Activated naive CD8-positive, alpha-beta T cell treated with anti-CD3 and anti-CD28 coated beads, Interleukin-2, amount 50 U/mL, for 24 hours (primary cell): ENCODE measurements at places on chromosomes 2 and 18.

DNA sequence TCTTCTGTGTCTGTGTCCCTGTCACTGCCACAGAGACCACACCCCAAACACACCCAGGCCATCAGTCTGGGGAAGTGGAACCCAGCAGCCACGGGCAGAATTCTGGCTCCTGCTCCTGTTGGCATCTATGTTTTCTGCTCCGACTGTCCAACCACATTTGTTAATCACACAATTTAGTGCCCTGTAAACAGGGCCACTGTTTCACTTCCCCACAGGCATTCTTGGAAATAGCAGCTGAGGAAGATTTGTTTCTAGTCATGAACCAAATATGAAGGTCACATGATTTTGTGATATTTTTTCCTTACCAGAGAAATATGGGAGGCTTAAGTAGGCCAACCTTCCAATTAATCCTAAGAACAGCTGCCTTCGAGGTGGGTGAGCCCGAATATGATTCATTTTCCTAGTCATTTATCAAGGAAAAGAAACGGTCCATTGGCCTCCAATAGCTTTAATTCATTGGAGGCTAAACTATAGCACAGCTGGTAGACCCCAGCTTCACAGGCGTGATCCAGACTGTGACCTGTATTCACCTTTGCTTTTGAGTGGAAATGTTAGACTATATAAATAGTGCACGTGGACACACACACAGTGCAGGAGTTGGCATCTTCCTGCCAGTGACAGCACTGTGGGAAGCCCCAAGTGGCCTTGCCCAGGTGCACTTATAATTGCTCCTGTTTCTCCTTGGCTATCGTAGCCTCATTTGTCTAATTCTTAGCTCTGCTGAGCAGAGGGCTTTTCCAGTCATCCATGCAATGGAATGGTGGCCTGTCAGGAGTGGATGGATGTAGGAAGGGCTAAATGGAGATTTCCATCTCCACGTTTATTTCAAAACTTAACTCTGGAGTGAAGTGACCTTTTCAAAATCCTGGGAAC is 267.9 kb downstream of the LPIN1 start:
- H3K27ac ChIP-seq, result no peak overlapping the region
- H3K27me3 ChIP-seq, result peaks cover 53% of the 10 kb centered on the region
- H3K4me1 ChIP-seq, result peaks cover 8% of the 10 kb centered on the region
- H3K4me3 ChIP-seq, result no peak overlapping the region
- no peak for DNase-seq

GRCh38 chr2:133286326-133286922 is 281.8 kb downstream of the NCKAP5 start:
- DNase-seq, result no peak
- H3K36me3 ChIP-seq, result no peaks in the 10 kb centered on the region
- H3K4me1 ChIP-seq, result no peaks in the 10 kb centered on the region
- H3K4me3 ChIP-seq, result no peak overlapping the region
- no peak overlapping the region for H3K27ac ChIP-seq

DNA sequence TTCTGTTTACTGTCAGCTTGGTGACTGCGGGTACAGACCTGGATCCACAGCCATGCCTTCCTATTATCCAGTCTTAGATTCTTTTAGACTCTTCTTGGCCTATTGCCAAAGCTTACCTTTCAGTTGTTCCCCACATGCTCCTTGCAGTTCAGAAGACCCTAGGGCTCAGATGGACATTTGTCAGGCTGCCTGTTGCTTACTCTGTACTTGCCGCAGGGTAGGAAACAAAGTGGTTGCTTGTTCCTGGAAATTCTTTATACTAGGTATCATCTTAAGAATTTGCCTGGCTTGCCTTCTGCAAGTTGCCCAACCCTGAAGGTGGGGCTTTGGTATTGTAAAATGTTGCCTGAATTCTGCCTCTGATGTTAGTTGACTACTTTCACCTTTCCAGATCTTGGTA is 24.4 kb downstream of the CD28 start:
- peak overlapping the region; percentile 99 for H3K27ac ChIP-seq
- peaks cover 89% of the 10 kb centered on the region for H3K4me1 ChIP-seq
- H3K36me3 ChIP-seq, result peaks cover 79% of the 10 kb centered on the region
- no peaks in the 10 kb centered on the region for H3K27me3 ChIP-seq
- peak overlapping the region; percentile 4 for H3K4me3 ChIP-seq

DNA sequence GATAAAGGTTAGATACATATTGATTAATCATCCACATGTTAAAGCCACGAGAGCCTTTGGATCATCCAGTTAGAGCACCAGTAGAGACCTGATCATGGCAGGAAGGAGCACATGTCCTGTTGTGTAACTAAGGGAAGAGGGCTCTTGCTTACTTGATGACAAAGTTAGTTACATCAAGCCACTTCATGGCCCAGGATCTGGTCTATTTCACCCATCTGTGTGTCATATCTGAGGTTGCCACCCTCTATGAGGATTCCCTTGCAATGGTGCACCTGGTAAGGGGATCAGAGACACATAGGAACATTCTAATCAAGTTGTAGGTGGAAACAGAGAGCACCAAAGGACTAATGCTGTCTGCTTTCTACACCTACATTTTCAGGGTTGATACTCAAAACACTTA is 6.7 kb downstream of the ANKAR start:
- peak overlapping the region; percentile 21 for H3K27ac ChIP-seq
- no peak overlapping the region for H3K4me3 ChIP-seq
- no peak for DNase-seq
- H3K4me1 ChIP-seq, result peaks cover 54% of the 10 kb centered on the region

DNA sequence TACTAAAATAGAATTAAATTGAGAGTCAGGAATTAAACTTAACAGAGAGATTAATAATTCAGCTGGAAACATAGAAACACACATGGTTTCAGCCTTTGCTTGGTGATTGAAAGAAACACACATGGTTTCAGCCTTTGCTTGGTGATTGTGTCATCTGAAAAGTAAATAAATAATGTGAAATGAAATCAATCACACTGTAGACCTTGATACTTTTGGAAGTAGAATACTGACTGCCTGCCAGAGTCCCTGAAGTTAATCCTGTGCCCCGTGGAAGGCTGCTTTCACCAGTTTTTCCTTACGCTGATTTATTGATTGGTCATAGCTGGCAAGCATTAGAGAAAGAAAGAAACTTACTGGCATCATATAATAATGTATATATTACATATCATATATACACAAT is 1252.7 kb upstream of the FAM98A start:
- no peak for DNase-seq
- H3K4me1 ChIP-seq, result no peaks in the 10 kb centered on the region
- H3K36me3 ChIP-seq, result no peaks in the 10 kb centered on the region
- H3K4me3 ChIP-seq, result no peak overlapping the region
- no peaks in the 10 kb centered on the region for H3K27me3 ChIP-seq
- H3K27ac ChIP-seq, result no peak overlapping the region

DNA sequence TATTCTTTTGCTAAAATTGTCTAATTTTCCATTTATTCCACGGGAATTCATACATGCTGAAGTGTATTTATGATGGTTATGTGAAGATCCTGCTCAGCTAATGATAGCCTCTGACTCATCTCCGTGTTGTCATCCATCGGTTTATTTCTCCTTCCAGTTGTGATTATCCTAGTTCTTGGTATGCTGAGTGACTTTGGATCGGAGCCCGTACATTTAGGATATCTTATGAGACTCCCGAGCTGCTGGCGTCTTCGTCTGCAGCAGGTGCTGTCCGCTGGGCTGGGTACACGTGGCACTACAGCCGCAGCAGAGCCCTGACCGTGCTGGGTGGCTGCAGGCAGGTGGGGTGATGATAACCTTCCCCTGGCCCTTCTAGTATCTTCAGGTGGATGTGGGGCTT is 40.1 kb upstream of the GALR1 start:
- peak overlapping the region; percentile 83 for H3K4me3 ChIP-seq
- H3K27me3 ChIP-seq, result no peaks in the 10 kb centered on the region
- peak overlapping the region; percentile 97 for H3K27ac ChIP-seq
- H3K4me1 ChIP-seq, result peaks cover 40% of the 10 kb centered on the region

GRCh38 chr2:29050591-29050990 is 23.7 kb downstream of the PCARE start:
- H3K4me1 ChIP-seq, result peaks cover 2% of the 10 kb centered on the region
- H3K36me3 ChIP-seq, result no peaks in the 10 kb centered on the region
- no peaks in the 10 kb centered on the region for H3K27me3 ChIP-seq
- H3K4me3 ChIP-seq, result no peak overlapping the region

DNA sequence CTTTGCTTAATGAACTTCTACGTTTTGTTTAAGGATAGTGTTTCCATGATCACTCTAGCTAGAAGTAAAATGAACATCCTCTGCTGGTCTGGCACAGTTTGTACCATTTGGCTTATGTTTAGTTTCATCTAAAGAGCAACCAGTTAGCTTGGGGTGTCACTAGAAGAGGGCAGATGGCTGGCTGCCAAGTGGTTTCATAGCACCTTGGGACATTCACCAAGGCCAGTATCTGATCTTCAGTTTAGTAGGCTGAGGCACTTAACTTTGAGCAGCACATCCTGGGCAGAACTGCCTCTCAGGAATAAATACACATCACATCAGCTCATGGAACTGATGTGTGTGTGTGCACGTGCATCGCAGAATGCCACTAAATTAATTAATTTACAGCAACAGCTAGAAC is 68.4 kb downstream of the NXPH2 start:
- H3K4me3 ChIP-seq, result no peak overlapping the region
- H3K4me1 ChIP-seq, result no peaks in the 10 kb centered on the region
- no peak overlapping the region for H3K27ac ChIP-seq
- H3K36me3 ChIP-seq, result no peaks in the 10 kb centered on the region

GRCh38 chr2:96163768-96164429 is 18.7 kb upstream of the DUSP2 start:
- DNase-seq, result peak; percentile 91
- H3K4me1 ChIP-seq, result peaks cover 86% of the 10 kb centered on the region
- peaks cover 11% of the 10 kb centered on the region for H3K36me3 ChIP-seq
- H3K27ac ChIP-seq, result peak overlapping the region; percentile 99
- H3K4me3 ChIP-seq, result peak overlapping the region; percentile 82

DNA sequence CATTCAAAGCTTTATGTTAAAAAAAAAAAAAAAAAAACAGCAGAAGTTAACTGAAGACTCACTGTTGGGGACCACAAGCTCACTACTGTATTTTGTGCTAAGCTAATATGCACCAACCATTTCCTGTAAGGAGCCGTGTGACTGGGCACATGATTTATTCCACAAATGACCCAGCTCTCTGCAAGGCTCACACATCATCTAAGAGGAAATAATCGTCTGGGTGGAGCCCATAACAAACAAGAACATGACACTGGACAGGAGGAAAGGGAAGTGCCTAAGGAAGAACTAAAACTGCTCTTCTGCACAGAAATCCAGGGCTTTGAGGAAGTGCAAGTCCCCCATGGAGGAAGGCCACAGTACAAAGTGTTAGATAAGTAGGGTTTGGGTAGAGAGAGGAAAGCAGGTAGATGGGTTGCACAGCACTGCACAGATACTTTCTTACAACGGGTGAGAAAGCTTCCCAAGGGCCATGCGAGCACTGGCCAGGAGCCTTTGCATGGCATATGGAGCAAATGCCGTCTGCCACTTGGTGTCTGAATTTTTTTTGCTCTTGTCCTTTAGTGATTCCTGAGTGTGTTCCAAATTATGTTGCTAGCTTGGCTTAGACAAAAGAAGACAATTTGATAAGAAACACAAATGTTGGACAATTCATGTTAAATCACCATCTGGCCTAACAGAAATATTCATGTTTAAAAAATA is 24.4 kb downstream of the NFE2L2 start:
- H3K27ac ChIP-seq, result peak overlapping the region; percentile 85
- H3K36me3 ChIP-seq, result peaks cover 38% of the 10 kb centered on the region
- DNase-seq, result no peak
- H3K4me1 ChIP-seq, result peaks cover 76% of the 10 kb centered on the region
- H3K4me3 ChIP-seq, result peak overlapping the region; percentile 28

- H3K4me3 ChIP-seq, result no peak overlapping the region
- peaks cover 3% of the 10 kb centered on the region for H3K27me3 ChIP-seq
- no peak for DNase-seq
- H3K27ac ChIP-seq, result no peak overlapping the region
These were observed 37.1 kb downstream of the TACR1 start for GRCh38 chr2:75162259-75162658.

GRCh38 chr2:111157798-111158197 is 37.1 kb downstream of the BCL2L11 start:
- peak overlapping the region; percentile 80 for H3K27ac ChIP-seq
- peaks cover 2% of the 10 kb centered on the region for H3K27me3 ChIP-seq
- peaks cover 90% of the 10 kb centered on the region for H3K36me3 ChIP-seq
- peak overlapping the region; percentile 9 for H3K4me3 ChIP-seq
- H3K4me1 ChIP-seq, result peaks cover 67% of the 10 kb centered on the region
- no peak for DNase-seq
